ENCODE measurements at places on chromosomes 5 and 9. TPM values are rescaled to one million over a fixed set of nuclear protein-coding genes. Genes with fewer than 3 reads are reported as not detected.
A peak's percentile ranks its signal among the peaks of the same experiment; 100 is the strongest.

DNA sequence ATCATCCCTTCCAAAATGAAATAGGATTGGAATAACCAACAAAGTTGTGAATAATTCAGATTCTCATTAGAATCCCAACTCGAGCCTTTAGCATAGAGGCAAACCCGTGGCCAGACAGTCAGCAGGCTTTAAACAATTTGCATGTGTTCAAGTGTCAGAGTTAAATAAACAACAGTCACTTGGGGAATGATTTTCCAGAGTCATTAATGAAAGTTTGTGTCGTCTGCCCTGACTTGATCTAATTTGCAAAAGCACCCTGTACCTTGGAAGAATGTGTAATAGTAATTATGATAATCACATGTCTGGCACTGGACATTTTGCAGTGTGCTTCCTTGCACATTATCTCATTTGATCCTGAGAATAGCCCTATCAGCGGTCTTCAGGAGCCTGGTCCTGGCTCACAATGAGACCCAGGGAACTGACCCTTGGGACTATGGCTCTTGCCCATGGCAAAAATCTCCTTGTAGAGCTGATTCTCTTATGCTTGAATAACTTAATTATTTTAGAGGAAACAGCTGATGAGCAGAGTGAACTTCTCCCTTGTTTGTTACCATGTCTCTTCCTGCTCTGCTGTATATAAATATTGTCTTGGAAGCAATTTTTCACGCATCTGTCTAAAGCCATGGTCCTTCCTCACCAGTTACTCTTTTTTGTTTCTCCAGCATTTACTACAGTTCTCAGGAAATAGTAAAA lies 272.7 kb downstream of the NR3C1 start:
- H3K27ac ChIP-seq = no peak overlapping the region
- H3K27me3 ChIP-seq = no peaks in the 10 kb centered on the region
- peaks cover 21% of the 10 kb centered on the region for H3K36me3 ChIP-seq
- no peaks in the 10 kb centered on the region for H3K4me1 ChIP-seq
- DNase-seq = no peak
- H3K4me3 ChIP-seq = no peak overlapping the region

DNA sequence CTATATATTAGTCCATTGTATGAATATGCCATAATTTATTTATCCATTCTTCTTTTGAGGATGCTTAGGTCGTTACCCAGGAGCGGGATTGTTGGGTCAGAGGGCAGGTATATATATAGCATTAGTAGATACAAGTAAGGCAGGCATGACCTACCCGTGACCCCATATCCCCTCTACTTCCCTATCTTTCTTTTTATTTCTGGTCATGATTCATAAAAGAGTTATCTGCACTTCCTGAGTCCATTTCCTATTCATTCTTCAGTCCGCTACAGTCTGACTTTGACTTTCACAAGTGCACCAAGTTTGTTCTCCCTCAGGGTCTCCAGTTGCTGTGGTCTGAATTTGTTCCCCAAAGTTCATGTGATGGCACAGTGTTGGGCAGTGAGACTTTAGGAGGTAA lies 6.9 kb downstream of the RHOBTB3 start:
- DNase-seq = no peak
- H3K4me1 ChIP-seq = no peaks in the 10 kb centered on the region
- no peak overlapping the region for H3K4me3 ChIP-seq
- no peak overlapping the region for H3K27ac ChIP-seq
- peaks cover 2% of the 10 kb centered on the region for H3K36me3 ChIP-seq

- H3K4me3 ChIP-seq = no peak overlapping the region
- DNase-seq = no peak
Measured at GRCh38 chr9:89743216-89743572, 138.4 kb downstream of the GADD45G start.

DNA sequence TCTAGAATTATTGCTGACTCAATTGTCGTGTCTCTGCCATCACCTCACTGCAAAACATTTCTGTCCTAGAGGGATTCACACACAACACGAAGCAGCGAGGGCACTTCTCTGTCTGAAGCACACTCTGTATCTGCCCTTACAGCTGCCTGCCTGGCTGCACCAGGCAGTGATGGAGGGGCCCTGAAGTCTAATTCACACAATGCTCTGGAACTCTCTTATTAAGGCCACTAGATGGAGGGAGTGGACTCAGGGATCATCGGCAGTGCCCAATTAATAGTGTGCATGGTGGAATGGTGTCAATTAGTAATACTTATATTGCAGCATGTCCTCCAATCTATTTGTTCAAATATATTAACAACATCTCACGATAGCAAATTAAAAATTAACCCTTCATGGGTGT lies 157.5 kb upstream of the MAP1B start:
- H3K27me3 ChIP-seq = no peaks in the 10 kb centered on the region
- no peaks in the 10 kb centered on the region for H3K36me3 ChIP-seq
- no peak overlapping the region for H3K27ac ChIP-seq
- H3K4me3 ChIP-seq = no peak overlapping the region
- no peak for DNase-seq

DNA sequence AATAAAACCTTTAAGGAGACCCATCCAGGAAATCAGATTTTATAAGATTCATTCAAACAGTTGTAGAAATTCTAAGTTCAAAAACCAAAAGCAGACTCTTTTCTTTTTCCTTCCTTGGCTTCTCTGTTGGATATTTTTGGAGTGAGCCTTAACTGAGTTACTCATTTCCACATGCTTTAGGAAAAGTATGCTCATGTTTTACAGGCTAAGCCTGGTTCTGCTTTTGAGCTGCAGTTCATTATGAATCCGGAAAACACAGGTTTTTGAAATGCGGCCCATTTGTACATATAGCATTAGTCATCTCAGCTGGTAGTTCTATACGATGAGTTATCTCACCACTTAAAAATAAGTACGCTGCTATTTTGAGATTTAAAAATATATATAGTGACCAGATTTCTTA lies 156.6 kb upstream of the DMRT1 start:
- H3K36me3 ChIP-seq = no peaks in the 10 kb centered on the region
- no peaks in the 10 kb centered on the region for H3K4me1 ChIP-seq
- no peak for DNase-seq

DNA sequence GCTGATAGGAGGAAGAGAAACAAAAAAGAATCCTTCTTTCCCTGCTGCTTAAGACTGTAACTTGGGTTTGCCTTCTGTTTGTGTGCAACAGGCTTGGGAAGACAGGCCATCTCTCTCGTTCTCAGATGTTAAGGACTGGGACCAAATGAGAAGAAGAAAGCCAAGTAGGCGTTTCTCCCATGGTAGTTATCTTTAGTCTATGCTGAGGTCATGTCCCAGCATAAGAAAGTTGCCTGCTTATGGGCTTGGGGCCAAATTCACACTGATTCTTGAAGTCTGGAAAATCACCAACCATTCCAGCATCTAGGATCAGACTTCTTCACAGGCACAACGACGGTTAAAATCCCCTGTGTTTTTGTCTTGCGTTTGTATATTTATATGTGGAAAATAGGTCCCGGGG lies 44.2 kb upstream of the PALM2AKAP2 start:
- H3K27ac ChIP-seq = no peak overlapping the region
- no peak overlapping the region for H3K4me3 ChIP-seq
- H3K36me3 ChIP-seq = no peaks in the 10 kb centered on the region
- no peaks in the 10 kb centered on the region for H3K27me3 ChIP-seq
- H3K4me1 ChIP-seq = no peaks in the 10 kb centered on the region

DNA sequence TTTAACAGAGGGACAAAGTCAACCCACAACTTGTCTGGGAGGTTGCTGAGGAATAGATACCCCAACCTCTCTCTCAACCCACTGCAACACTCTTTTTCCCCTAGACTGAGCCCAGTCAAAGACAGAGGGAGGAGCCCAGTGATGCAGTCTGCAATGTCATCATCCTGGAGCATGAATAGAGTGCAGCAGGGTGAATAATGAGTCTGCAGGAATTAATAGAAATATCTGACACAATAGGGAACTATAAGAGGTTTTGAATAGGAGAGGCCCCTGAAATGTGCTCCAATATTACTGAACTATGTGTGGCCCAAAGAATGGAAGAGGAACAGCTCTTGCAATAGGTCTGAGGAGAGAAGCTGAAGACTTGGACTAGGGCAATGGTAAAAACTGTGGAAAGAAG lies 59.1 kb downstream of the PDCD1LG2 start:
- DNase-seq = no peak
- H3K4me3 ChIP-seq = no peak overlapping the region
- no peaks in the 10 kb centered on the region for H3K36me3 ChIP-seq
- peaks cover 7% of the 10 kb centered on the region for H3K4me1 ChIP-seq
- H3K27ac ChIP-seq = no peak overlapping the region

DNA sequence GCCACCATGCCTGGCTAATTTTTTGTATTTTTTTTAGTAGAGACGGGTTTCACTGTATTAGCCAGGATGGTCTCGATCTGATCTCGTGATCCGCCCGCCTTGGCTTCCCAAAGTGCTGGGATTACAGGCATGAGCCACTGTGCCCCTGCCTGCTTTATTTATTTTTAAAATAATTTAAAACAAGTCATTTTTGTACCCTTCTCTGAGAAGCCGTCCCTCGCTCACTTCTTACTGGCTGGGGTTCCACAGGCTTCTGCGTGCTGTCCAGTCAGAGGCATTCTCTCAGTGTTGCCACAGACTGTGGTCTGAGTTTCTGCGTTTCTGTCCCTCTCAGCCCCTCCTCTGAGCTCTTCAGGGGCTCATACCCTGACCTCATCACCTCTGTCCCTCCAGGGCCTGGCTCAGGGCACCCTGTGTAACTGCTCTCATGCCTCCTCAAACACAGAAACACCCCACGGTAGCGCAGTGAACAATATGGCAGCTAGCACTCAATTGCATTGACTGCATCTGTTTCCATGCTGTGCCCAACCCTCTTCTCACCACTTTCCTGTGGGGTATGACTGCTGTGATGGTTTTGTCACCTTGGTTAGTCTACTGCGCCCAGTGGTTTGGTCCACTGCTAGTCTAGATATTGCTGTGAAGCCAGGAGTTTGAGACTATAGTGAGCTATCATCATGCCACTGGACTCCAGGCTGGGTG lies 44.3 kb upstream of the SH3PXD2B start:
- H3K27ac ChIP-seq = no peak overlapping the region
- no peak for DNase-seq
- H3K4me1 ChIP-seq = peaks cover 4% of the 10 kb centered on the region
- H3K27me3 ChIP-seq = peaks cover 3% of the 10 kb centered on the region

DNA sequence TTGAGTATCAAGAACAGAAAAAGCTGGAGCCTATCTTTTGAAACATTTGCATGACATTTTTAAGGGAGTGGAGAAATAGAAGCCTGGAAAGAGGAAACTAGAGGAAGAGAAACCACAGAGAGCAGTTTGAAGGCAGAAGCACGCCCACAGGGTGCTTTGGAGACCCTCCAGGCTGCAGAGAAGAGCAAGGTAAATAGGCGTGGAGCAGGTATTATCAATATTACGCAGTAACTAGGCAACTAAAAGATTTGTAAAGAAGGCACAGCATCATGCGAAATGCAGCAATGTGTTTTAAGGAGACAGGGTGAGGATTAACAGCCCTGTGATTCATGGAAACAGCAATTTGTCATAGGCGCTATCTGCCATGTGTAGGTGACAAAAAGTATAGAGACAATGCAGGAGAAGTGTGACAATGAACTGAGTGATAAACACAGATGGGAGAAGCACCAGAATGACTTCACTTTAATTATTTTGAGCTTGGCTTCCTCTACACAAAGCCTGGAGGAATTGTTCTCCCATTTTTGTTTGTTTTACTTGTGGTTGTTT lies 281.2 kb downstream of the BRINP1 start:
- H3K4me1 ChIP-seq = no peaks in the 10 kb centered on the region
- no peak overlapping the region for H3K4me3 ChIP-seq
- no peaks in the 10 kb centered on the region for H3K36me3 ChIP-seq
- no peak for DNase-seq
- H3K27me3 ChIP-seq = no peaks in the 10 kb centered on the region

DNA sequence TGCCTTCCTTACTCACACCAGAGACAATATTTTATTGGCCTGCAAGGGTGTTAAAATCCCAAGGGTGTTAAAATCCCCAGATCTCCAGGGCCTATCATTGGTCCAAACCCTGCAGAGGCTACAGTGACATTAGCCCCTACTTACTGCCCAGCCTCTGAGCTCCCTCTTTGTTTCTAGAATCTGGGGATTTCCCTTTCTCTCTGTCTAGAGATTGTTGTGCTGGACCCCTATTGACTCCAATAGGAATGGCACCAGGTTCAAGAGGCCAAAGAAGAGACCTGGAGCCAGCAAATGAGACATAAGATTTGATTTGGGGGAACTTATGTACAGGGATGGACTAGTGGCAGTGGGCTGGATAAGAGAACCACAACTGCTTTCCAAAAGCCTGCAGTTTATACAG lies 53.3 kb upstream of the ZBED3 start:
- H3K27ac ChIP-seq = no peak overlapping the region
- no peak for DNase-seq
- no peaks in the 10 kb centered on the region for H3K36me3 ChIP-seq
- H3K27me3 ChIP-seq = no peaks in the 10 kb centered on the region
- no peak overlapping the region for H3K4me3 ChIP-seq
- no peaks in the 10 kb centered on the region for H3K4me1 ChIP-seq

- DNase-seq = no peak
- no peaks in the 10 kb centered on the region for H3K4me1 ChIP-seq
- H3K36me3 ChIP-seq = no peaks in the 10 kb centered on the region
- H3K4me3 ChIP-seq = no peak overlapping the region
- H3K27ac ChIP-seq = no peak overlapping the region
Measured at GRCh38 chr5:74251141-74252035, 389.1 kb downstream of the ENC1 start.

DNA sequence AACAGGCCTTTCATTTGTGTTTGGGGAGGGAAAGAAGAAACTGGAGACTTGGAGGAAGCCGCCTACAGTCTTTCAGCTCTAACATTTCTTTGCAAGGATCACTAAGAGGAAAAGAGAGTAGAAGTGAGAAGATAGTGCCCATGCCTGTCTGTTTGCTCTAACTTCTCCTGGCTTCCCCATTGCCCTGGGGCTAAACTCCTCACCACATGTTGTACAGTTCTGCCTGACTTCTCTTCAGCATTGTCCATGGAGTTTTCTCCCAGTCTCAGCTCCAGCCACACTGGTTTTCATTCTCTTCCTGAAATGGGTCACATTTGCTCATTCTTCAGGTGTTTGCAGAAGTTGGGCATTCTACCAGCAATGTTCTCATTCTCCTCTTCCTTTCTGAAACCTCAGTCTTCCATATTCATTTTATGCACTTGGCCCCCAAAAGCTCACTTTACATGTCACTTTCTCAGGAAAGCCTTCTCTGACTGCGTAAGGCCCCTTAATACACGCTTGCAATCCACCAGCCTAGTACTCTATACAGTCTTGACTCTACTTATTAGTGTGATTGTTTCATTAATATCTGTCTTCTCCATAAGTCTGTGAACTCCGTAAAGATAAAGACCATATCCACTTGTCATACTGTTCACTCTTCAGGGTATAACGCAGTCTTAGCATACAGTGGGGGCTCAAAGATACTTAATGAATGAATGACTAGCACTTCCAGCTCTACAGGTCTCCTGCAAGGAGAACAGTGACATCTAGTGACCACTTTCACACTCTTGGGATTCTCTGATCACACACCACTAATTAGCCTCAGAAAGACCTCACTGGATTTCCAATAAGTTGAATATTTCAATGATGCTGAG lies 40.2 kb upstream of the TRIM32 start:
- peak; percentile 4 for DNase-seq
- no peak overlapping the region for H3K4me3 ChIP-seq
- no peak overlapping the region for H3K27ac ChIP-seq
- H3K27me3 ChIP-seq = no peaks in the 10 kb centered on the region

Gene FOXD4L6
- total RNA-seq = not detected

Gene TRPM6
- 12.8 TPM for total RNA-seq

Gene C9
- total RNA-seq = 0.52 TPM

Gene MCCC2
- total RNA-seq = 32.5 TPM

Gene MEIKIN
- not detected for total RNA-seq

Gene DNM1
- total RNA-seq = 2.6 TPM
